ENCODE measurements at places on chromosomes 2 and 18.

- peak; percentile 97 for DNase-seq
Measured at GRCh38 chr2:195656859-195657633, at the start of gene SLC39A10. Gene SLC39A10 (plus strand): TSS chr2:195657226. CDS start chr2:195680043, 22,817 bp downstream.

- DNase-seq = no peak
Measured at GRCh38 chr2:156319811-156320485, 12.6 kb downstream of the NR4A2 start.

- DNase-seq = no peak
Measured at GRCh38 chr18:49863769-49864621, 50.7 kb upstream of the ACAA2 start.

DNA sequence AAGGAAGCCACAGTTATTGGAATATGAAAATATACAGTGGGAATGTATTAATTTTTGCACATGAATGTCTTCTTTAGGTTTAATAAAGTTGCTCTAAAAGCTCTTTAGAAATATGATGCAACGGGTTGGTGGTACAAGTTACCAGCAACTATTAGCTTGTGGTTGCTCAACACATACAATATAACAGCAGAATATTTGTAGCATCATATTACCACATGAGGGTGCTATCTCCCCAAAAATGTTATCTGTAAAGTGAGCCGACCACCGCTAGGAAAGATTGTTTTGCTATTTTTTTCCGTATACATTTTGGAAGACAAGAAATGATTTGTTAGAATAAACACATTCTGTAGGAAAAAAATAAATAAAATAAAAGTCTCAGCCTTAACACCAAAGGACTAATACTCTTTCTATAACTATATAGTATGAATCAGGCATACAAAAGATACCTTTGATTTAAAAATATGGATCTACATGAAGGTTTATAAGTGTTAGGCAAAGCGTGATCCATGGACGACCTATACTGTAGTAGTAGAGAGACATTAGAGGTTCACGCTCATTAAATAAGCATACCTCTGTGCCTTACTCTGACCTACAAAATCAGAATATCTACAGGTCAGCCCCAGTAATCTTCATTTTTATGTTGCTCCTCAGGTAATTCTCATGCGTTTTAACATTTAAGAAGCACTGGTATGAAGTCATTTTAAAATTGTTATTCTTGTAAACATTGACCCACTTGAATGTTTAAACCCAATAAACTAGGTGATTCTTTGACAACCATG lies 1110.6 kb upstream of the ACVR2A start:
- no peak for DNase-seq

DNA sequence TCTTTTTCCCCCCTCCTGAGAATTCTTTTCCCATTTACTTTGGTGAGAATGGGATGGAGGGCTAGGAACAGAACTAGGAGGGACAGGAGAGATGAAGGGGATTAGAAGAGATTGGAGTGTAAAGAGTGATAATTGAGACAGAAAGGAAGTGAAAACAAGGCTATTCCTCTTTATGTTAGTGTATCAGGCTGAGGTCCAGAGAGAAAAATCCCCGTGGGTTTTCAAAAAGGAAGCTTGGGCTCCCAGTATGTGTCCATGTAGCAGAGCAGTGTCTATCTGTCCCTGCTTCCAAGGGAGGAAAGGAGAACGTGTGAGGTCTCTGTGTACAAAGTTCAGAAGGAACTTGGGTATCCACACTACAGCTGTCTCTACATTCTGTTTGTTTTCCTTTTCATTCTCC lies 59.9 kb upstream of the KCNE4 start:
- no peak for DNase-seq

DNA sequence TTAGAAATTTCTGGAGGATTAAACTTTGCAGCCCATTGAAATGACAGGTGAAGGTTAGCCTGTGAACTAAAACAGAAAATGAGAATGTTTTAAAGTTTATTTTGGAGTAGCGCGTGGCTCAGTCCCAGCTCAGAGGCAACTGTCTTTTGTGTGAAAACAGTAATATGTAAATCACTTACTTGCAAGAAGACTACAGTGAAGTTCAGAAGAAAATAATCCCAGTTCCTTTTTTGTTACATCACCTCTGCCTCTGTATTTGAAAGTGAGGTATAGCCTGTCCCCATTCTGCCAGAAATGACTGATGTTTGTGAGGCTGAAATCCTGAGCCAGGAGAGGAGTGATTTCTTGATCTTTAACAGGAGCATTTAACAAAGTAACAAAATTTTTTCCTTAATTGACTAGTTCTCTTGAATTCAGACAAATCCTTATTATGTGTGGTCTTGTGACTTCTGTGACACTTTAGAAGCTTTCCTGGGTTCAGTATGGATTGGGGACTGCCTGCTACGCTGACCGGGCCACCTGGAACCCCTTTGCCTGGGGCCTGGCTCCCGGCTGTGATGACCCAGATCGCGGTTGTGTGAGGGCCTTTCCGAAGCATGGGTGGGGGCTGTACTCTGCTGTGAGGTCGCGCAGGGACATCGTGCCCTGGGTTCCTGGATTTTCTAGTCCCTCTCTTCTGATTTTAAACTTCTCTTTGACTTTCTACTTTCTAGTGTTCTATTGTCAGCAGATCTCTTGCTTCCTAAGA lies 24.3 kb downstream of the TRAPPC12 start:
- DNase-seq = no peak

DNA sequence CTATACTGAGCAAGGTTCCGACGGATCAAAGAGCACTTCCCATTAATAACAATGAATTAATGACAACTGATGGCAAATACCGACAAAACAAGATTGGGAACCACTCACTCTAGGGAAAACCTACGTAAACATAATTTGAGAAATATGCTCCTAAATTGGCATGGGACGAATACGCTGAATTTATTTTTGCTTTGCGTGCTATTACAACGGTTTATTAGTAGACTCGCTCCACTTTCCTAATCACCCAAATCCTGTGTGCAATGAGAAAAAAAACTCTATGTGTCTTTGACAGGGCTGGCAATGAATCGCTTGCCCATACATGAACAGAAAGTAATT lies 536 bp upstream of the SLC25A12 start:
- no peak for DNase-seq

GRCh38 chr2:4903656-4904348 lies 788.4 kb upstream of the SOX11 start:
- no peak for DNase-seq

- no peak for DNase-seq
Measured at GRCh38 chr2:70328921-70329561, 27.2 kb upstream of the FAM136A start.

DNA sequence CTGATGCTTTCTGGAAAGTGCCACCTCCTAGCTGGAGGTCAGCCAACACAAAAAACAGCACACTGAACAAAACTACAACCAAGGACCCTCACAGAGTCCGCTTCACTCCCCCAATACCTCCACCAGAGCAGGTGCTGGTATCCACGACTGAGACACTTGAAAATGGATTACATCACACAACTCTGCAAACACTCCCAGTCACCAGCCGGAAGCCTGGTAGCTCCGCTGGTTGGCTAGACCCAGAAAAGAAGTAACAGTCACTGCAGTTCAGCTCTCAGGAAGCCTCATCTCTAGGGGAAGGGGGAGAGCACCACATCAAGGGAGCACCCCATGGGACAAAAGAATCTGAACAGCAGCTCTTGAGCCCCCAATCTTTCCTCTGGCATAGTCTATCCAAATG lies 175.4 kb downstream of the LCLAT1 start:
- DNase-seq = peak; percentile 22

DNA sequence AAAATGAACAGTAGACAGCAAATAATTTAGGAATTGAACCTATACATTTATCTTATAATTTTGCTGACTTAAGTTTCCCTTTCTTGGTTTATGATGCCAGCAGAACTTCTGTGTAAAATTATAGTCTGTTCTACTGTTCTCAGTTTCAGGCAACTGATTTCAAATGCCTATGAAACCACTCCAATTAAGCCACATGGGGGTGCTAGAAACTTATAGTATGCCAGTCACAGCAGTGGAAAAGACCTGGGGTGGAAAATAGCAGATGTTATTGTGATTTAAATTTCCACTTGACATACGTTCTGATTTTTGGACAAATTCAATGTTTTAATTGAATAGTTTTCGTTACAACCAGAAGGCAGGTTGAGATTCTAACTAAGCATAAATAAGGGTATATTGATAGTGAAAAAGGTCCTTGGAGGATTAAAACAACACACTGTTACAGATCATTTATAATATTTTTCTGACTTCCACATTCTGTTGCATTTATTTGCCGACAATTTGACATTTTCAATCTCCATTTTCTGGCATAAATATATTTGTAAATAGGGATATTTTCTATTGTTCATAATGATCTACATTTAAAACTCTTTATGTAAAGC lies 61.4 kb downstream of the CPS1 start:
- no peak for DNase-seq

DNA sequence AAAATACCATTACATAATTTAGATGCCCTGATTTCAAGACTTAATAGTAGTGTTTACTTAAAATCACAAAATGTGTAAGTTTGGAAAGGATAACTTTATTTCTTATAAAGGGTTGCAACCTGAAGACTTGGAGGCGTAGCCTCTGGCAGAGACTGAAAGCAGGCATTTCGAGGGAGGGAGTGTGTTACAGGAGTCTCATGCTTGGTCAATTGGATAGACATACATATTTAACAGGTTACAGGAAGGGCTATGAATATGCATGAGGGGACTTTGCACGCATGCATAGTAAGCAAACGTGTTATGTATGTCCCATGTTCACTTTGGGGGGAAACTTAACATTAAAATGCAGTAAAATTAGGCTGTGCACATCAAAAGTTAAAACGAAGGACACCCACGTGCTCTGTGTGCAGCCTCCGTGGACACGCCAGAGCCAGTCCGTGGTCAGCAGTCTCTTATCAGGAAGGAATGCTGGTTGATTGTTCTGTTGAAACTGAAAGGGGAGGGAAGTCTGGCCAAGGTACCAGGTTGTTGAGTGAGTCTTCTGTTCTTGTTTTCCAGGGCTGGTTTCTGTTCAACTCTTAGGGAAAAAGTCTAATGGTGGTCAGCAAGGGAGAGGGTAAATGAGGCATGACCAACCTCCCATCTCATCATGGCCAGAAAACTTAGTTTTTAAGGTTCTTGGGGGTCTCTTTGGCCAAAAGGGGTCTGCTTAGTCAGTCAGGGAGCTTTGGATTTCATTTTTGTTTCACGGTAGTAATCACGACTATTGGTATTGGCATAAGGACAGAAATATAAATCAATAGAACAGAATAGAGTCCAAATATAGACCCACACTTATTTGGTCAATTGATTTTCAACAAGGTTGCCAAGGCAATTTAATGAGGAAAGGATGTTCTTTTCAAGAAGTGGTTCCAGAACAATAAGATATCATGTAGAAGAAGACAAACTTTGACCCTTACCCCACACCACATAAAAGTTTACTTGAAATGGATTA lies 121.9 kb downstream of the MCFD2 start:
- DNase-seq = no peak

DNA sequence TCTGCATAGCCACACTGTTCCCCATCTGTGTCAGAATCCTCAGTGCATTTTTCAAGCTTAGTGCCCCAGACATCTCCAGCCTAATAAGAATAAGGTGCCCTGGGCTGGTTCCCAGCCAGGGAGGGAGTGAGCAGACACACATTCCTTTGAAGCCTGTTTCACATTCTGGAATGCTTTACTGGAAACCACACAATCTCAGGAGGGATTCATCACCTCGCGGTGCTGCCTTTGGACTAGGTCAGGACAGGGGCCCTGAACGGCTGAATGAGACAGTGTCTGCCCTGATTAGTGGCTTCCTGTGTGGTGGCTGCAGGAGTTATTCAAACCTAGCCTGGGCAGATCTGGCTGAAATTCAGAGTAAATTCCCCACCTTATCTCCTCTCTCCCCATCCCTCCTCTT lies 108.0 kb upstream of the LDAH start:
- no peak for DNase-seq

All from activated naive CD4-positive, alpha-beta T cell treated with anti-CD3 and anti-CD28 coated beads, Interleukin-2, amount 10 ng/mL, durations not matched to agents 7 days and 5 days (primary cell).